ENCODE measurements at places on chromosomes 5 and 9.

DNA sequence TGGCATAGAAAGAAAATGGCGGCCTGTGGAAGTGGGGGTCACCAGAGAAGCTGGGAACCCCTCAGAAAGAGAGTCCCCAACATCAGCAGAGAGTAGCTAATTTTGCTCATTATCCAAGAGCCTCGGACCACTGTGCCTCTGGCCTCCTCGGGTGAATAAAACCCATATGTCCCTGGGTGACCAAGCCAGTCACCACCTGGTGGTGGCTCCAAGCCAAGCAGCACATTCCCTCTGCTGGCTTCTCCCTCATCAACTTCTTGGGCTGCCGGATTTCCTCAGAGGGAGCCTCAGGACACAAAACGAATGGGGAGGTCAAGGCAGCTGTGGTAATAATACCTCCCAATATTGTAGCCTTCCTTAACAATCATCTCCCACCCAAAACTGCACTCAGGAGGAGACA is 242.5 kb downstream of the NFIB start:
- DNase-seq: no peak

GRCh38 chr5:34042321-34042720 is 692 bp downstream of the C1QTNF3 start:
- no peak for DNase-seq

GRCh38 chr5:157864067-157864466 is 5.1 kb upstream of the CLINT1 start:
- no peak for DNase-seq

DNA sequence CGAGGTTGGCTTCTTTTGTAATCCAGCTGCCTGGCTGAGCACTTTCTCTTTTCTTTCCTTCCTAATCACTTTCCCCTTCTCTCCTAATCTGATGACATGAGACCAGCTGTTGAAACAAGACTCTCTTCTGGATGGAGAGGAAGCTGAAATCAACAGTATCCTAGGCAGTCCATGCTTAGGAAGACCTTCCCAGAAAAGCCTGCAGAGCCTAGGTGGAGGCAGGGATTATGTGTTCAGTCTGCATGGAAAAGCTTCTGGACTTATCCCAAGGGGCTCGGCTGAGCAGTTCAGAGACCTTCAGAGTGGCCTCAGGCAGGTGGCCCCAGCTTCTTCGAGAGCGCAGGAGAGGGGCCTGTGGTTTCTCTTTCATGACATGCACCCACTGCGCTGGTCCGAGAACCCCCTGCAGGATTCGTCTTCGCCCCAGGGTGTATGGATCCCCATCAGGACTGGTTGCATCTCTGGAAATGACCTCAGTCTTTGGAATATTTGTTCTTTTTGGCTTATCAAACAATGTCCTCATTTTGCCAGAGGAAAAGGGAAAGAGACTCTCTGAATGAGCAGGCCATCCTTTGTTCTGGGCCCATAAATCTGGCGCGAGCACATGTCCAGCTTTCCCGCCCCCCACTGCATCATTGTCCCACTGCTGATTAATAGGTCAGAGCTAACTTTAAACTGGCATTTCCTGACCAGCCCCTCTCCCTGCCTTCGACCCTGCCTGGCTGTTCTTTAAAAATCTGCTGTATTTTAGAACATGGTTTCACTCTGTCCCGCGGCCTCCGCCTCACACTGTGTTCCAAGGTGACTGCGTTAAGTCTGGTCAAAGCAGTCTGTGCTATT is 177.9 kb upstream of the KLF4 start:
- no peak for DNase-seq

- DNase-seq: no peak
These were observed 28.8 kb upstream of the PLIN2 start for GRCh38 chr9:19156026-19156474.

GRCh38 chr9:24045150-24045549 is 219.1 kb upstream of the ELAVL2 start:
- DNase-seq: no peak

- no peak for DNase-seq
These were observed 32.1 kb upstream of the CLPTM1L start for GRCh38 chr5:1376981-1377380.

GRCh38 chr5:80275347-80275746 is 19.5 kb upstream of the SERINC5 start:
- peak; percentile 49 for DNase-seq

- no peak for DNase-seq
These were observed 197.9 kb downstream of the SH3GL2 start for GRCh38 chr9:17776735-17777134.

GRCh38 chr9:70553707-70554673 is 139.5 kb upstream of the KLF9 start:
- no peak for DNase-seq

DNA sequence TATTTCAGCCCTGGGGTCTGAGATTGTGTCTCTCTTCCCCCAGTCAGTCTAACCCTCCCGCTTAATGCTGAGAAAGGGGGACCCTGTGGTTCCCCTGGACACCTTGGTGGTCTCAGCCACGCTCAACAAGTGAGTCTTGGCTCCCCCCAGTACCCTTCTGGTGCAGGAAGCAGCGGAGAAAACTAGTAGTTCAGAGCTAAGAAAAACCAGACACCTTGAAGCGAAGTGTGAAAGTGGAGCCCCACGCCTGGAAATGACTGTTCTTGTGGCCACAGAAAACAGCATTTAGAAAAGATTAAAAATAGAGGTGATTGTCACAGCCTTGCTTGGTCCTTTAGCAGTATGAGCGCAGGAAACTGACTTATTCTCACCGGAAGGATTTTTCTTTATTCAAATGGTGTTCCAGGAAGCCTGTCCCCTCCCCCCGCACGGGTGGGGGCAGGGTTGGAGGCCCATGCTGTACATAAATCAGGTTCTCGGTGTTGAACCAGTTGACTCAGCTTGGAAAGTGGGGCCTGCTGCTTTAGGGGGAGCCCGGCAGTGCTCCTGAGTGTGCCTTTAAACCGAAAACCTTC is 8.1 kb downstream of the ARPC5L start:
- no peak for DNase-seq

- DNase-seq: no peak
These were observed 3.1 kb downstream of the TMEM252 start for GRCh38 chr9:68537616-68537880.

GRCh38 chr5:91357012-91357634 is 26.0 kb downstream of the ARRDC3 start:
- DNase-seq: peak; percentile 60

GRCh38 chr9:83623679-83624076 is 735 bp downstream of the IDNK start:
- DNase-seq: no peak

DNA sequence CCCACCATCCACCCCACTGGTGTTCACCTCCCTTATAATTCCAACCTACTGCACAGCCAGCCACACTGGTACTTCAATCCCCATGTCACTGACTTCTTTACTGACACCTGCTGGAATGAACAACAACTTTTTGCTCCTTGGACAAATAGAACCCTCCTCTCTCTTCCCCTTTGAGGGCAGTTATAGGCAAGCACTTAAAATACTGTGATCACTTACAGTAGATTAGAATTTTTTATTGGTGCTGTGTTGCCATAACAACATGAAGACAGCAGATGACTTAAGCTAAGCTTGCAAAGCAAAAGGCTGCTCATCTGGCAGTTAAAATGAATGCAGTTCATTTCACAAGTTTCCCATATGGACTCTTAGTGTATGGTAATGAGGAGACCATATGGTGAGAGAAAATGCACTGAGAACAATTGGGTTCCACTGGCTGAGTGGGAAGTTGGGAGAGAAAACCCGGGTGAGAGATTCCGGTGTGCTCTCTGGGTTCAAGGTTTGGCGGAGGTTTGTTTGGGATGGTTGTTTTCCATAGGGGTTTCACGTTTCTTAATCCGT is 374.3 kb downstream of the EBF1 start:
- DNase-seq: no peak

GRCh38 chr5:179008667-179009066 is 13.5 kb upstream of the GRM6 start:
- no peak for DNase-seq

- DNase-seq: no peak
These were observed 151.8 kb downstream of the HSPA4 start for GRCh38 chr5:133203317-133204305.

DNA sequence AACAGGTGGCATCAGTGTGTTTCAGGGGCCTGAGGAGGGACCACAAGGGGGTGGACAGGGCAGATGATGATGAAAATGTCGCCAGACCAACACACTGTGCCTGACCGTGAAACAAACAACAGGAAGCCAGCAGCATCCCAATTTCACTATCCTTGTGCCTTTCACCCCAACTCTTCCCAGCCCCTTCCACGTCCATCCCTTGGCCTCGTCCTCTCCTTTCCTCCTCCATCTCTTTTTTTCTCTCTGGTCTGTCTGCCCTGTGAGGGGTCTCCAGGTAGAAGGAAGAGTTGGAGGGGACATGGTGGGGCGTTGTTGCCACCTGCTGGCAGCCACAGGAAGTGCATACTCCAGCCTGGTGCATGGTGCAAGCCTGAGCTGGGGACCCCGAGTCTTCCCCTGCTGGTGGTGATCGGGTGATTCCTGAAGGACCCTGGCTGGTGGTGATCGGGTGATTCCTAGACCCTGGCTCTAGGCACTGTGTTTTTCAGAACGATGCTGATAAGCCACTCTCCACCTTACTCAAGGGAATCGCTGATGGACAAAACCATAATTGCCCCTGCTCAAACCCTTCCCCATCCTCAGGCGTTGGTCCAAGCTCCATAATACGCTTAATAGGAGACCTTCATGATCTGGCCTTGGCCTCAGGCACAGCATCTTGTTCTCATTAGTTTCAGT is 21.7 kb upstream of the NSD1 start:
- DNase-seq: peak; percentile 94

DNA sequence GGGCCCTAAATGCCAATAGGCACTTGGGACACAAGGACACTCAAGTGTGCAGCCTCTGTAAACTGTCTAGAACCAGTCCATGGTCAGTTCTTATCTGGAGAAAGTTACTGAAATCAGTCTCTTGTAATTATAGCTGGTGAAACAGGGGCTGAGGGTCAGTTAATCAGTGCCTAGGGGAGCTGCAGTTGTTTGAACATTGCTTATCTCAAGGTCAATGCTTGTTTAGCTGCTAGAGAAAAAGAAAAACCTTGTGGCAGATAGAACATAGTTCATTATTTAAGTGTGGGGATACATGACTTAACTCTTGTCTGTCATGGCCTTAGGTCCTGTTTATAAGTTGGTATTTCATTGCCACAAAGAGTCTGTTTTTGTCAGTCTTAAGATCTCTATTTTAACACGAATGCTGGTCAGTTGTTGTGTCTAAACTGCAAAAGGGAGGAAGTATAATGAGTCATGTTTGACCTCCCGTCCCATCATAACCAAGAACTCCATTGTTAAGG is 108.0 kb downstream of the STARD4 start:
- DNase-seq: peak; percentile 23

- DNase-seq: no peak
These were observed 5.9 kb upstream of the RHOBTB3 start for GRCh38 chr5:95725071-95725820.

- DNase-seq: no peak
These were observed 144.9 kb upstream of the CDH6 start for GRCh38 chr5:31048282-31049270.

GRCh38 chr9:99075246-99075912 is 29.5 kb upstream of the TGFBR1 start:
- DNase-seq: no peak

DNA sequence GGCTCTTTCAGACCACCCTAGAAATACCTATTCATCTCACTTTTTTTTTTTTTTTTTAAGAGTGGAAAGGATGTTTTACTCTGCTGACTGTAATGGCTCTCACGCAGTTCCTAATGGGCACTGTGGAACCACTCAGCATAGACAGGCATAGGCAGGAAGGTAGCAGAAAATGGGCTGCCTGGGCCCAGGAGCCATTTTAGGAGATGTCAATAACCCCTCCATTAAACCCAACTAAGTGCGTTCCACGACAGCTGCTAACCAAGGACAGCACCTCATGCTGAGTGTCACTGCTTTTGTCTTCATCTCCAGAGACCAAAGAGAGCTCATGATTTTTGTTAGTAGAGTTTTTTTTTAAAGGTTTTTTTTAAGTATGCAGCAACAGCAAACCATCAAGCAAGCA is 15.3 kb downstream of the MAP1B start:
- no peak for DNase-seq

DNA sequence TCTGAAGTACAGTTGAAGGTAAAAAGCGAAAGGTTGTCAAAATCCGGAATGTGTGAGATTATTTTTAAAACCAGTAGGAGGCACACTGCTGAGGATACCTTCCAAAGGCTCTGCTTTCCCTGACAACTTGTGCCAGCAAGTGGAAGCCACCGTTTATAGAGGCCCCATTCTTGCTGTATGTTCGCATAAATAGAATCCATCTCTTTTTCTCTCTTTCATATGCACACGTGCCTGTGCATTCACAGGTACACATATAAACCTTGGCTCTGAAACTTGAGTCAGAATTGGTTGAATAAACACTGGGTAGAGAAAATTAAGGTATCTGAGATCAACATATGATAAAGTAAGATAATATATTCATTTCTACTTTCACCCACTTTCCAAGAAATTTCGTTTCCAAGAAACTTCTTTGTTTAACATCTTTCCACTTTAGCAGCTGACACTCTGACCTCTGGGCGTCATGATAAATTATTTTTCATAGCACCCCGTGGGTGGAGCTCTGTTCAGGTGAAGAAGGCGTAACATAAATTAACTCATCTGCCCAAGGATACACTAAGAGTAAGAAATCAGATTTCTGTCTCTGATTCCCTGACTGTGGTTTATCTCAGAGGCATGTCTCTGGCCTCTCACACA is 63.7 kb upstream of the RICTOR start:
- DNase-seq: peak; percentile 23

GRCh38 chr9:37988041-37988440 is 81.0 kb downstream of the SHB start:
- no peak for DNase-seq

GRCh38 chr5:179375236-179375685 is 30.0 kb upstream of the ADAMTS2 start:
- no peak for DNase-seq

- DNase-seq: peak; percentile 97
These were observed 20.3 kb downstream of the CCDC187 start for GRCh38 chr9:136283291-136284235.

GRCh38 chr5:54083851-54084250 is 226.5 kb downstream of the ARL15 start:
- DNase-seq: no peak

DNA sequence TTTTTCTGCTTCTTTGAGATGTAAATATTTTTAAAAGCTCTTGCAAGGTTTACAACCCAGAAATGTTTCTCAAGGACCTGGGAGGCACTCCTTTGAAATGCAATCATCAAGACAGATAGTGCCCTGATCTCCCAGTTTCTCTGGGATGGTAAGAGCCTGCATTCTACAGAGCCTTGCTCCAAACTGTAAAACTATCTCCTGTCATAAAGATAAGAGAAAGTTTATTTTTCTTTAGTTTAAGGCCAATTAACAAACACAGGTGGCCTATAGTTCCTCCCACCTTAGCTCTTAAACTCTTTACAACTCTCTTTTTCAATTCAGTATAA is 1231.1 kb upstream of the NUDT12 start:
- no peak for DNase-seq

- DNase-seq: no peak
These were observed 76.0 kb upstream of the TBCA start for GRCh38 chr5:77852068-77852513.

GRCh38 chr9:92327283-92327850 is 1.6 kb downstream of the CENPP start:
- DNase-seq: no peak

- DNase-seq: no peak
These were observed 64.6 kb upstream of the SIMC1 start for GRCh38 chr5:176173647-176174046.

GRCh38 chr5:99004960-99005359 is 76.2 kb upstream of the CHD1 start:
- no peak for DNase-seq
